ENCODE measurements at places on chromosomes 3 and 15. TPM values are rescaled to one million over a fixed set of nuclear protein-coding genes. Genes with fewer than 3 reads are reported as not detected.

- no peak for DNase-seq
Observed at GRCh38 chr3:150146991-150147761, 176.5 kb upstream of the PFN2 start.

DNA sequence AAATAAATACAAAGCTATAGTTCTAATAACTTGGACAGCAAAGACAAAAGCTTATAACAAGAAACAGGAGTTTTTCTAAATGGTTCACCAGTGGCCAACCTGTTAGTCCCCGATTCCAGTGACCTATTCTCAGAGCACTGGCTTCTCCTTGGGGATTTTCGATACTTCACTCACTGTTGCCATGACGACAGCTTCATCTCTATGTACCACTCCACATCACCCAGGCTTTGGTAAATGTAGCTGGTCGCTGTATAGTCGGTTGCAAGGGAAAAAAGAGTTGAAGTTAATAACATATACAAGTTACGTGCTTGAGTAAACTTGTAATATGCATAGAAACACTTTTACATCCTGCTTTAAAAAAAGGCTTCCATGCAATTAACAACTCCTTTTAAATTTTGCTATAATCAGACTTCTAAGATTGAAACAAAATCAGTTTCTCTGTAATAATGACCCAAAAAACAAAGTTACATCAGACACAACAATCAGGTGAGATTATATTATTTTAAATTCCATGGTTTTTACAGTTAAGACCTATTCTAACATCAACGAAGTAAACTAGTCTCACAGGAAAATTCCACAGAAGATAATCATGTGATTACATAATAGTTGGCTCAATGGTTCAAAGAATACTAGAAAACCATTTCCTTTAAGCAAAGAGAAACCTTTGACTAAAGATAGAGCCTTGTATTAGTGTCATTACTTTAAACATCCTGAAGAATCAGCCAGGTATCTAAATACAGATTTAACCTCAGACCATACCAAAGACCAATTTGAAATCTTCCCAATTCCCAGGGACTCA is 2.9 kb downstream of the CCNL1 start:
- no peak for DNase-seq

DNA sequence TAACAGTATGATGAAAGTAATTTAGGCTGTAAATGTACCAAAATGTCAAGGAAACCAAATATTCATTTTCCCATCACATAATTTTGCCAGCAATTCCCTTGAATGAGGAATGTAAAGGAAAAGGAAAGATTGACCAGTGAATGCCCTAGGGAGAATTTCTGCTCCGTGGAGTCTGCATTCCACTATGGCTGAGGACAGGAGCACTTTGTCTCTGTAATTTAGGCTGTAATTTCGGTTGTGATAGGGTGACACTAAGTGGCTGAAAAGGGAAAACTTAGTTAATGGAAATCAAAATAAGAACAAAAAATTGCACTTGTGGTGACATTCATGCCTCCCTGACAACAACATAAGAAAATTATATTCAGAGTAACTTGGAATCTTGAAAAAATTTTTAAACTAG is 8.3 kb upstream of the TMEM207 start:
- no peak for DNase-seq

GRCh38 chr3:44906997-44907396 is 32.6 kb downstream of the TGM4 start:
- DNase-seq: no peak

GRCh38 chr15:31485911-31486461 is 159.4 kb downstream of the KLF13 start:
- DNase-seq: no peak

Gene AADACL2
- total RNA-seq: not detected

Gene CD200
- total RNA-seq: 1.8 TPM
